Dermis microvascular lymphatic vessel endothelial cell (primary cell): ENCODE measurements at places on chromosomes 4 and X.
A peak's percentile ranks its signal among the peaks of the same experiment; 100 is the strongest.

DNA sequence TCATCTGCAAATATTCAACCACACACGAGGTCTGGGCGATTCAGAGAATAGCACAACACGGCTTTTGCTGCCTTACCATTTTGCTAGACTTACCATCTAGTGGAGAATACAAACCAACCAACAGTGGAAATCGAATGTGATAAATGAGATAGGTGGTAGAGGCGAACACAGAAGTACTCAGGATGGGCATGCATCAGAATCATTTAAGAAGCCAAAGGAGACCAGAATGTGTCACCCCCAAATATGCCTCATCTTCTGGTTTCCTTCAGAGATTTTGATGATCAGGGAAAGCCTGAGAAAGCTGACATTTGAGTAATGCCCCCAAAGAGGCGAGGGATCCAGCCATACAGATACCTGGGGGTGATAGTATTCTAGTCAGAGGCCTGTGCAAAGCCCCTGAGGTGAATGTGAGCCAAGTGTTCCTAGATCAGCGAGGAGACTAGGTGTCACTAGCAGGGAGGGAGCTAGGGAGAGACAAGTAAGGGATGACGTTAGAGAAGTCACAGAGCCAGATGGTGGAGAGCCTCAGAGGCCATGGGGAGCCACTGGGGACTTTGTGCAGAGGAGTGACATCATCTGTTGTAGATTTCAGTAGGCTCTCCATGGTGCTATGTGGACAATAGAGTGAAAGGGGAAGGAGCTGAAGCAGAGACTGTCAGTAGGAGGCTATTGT lies 1.7 kb downstream of the MTMR1 start:
- DNase-seq: no peak

GRCh38 chr4:12697970-12698369 lies 786.2 kb downstream of the RAB28 start:
- DNase-seq: no peak

GRCh38 chrX:107894038-107894437 lies 68.4 kb downstream of the MID2 start:
- peak; percentile 54 for DNase-seq

DNA sequence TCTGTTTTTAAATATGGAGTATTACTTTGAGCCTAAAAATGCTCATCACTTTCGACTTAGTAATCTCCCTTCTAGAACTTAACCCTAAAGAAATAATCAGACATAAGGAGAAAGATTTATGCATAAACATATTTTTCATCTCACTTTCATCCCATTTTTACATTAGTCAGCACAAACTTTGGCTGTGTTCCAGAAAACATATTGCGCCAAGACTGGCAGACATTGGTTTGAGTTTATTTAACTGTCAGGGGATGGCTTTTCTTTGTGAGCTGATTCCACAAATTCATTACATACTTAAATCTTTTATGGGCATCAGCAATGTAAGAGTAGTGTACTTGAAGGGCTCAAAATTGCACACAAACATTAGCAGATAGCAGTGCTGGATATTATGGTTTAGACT lies 23.7 kb downstream of the MAOA start:
- DNase-seq: peak; percentile 42

- DNase-seq: no peak
Measured at GRCh38 chr4:53840643-53841042, 223.8 kb downstream of the CHIC2 start.

- DNase-seq: no peak
Measured at GRCh38 chr4:5638976-5639375, 69.4 kb downstream of the EVC2 start.

DNA sequence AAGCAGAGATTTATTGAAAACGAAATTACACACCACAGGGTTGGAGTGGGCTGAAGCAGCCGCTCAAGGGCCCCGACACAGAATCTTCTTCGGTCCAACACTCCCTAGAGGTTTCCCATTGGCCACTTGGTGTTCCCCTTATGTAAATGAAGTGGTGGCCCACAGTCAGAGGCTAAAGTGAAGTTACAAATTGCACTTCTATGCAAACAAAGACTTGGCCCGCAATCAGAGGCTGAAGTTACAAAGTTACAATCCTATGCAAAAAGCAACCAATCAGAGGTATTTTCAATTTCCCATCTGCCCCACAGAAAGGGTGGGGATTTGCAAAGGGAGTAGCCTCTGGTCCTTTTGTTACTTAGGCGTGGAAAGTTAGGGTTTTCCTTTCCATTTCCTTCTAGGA lies 35.7 kb upstream of the SLC25A43 start:
- DNase-seq: no peak

- DNase-seq: peak; percentile 79
Measured at GRCh38 chr4:5050520-5051277, 581 bp upstream of the STK32B start.

GRCh38 chrX:13491061-13491460 lies 78.3 kb upstream of the EGFL6 start:
- no peak for DNase-seq

GRCh38 chrX:70013466-70014381 lies 36.0 kb downstream of the AWAT2 start:
- no peak for DNase-seq
